ENCODE measurements at places on chromosomes 12 and 14.

DNA sequence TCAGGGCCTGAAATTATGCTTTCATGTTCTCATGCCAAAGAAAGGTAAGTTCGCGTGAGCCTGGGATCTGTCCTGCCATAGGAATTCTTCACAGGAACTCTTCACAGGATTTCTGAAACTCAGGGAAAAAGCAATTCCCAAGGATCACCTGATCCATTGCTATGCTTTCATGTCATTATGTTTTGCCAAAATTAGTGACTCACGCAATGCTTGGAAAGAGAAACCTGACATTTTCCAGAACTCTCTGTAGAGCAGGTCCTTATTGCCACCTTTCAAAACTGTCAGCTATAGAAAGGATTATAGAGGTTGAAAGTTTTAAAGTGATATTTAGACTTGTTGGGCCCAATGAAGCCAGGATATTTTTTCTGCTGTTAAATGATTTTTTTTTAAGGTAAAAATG is 6.3 kb upstream of the KCNJ8 start:
- no peak for DNase-seq

DNA sequence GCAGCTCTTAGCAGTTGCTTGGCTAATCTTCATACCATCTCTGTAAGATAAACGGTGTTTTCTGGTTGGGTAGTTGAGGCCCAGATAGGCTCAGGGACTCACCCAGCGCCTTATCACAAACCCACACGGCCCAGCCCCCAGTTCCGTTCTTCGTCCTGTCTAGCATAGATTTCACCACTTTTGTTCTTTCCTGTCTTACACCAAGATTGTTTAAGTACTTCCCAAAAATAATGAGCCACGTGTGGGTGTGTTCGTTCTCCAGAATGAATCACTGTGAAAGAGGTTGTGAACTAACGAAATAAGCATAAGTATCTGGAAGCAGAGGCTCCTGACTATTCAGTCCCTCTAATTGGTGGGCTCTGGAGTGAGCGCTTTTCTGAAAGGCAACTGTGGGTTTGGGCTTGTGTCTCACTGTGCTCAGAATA is 21.4 kb downstream of the ACVR1B start:
- DNase-seq = peak; percentile 50

- DNase-seq = no peak
Observed at GRCh38 chr12:113852695-113853490, 113.2 kb downstream of the RBM19 start.

DNA sequence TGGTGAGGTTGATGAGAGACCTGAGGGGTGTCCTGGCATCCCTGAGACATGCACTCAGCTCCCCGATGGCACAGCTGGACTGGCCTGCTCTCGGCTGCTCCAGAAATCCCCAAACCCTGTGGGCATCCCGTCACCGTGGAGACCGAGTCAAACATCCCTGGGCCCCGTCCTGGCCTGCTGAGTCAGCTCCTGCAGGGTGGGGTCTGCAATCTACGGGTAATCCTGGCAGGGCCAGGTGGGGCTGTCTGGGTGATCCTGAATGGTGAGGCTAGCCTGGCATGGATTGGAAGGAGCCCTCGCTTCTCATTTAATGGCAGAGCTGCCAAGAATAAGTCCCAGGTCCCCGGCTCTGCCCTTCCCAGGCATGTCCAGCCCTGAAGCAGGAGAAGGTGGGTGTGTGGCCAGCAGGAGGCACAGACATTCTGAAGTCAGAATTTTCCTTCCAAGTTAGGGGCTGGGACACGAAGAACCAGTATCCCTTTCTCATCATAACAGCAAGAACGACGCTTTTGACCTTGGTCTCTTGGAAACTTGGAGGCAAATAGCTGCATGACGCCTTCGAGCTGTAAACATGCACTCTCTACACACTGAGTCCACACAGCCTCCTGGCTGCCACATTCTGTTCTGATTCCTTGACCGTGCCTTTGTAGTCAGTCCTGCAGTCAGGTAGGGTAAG is 17.7 kb upstream of the SERPINA4 start:
- peak; percentile 25 for DNase-seq

DNA sequence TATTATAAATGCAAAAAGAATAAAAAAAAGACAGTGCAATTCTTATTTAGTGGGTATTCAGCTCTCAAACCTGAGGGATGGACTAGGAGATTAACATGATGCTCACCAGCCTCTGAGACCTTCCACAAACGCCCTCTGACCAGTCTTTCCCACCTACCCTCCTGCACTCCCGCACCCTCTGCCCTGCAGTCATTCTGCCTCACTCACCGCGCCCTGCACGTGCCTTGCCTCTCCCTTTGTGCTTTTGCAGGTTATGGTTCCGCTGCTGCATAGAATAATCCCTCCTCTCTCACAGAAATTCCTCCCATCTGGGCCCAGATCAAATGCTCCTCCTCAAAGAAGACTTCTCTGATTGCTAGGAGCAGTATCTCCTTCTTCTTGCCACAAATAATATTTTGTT is 28.5 kb upstream of the TMCC3 start:
- no peak for DNase-seq

DNA sequence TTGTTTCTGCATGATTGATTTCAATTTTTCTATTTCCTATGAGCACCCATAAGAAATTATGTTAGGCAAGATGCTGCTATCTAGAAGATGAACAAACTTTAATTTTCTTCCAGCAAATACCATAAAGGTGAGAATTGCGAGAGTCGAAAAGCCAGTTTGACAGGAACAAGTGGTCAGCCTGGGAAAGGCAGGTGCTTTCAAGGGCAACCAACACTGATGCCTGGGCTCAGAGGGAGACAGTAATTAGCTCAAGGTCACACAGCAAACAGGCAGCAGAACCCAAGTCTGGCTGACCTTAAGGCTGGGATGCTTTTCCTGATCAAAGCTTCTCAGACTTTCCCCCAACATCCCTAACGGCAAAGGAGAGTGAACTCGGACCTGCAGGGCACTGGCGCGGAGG is 6.8 kb upstream of the OTUB2 start:
- no peak for DNase-seq

DNA sequence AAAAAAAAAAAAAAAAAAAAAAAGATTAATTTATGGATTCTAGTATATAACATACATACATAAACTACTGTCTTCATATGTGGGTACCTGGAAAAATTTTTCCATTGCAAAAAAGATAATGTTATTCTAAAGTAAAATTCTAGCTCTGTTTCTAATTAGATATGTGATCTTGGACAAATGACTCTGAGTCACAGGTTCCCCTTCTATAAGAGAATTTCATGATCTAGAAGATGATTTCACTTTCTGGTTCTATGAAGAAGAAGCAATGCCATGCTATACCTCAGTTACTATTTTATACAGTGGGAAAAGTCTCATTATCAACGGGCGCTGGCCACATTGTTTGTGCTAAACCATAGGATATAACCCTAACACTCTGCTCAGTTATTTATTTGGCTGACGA is 351.3 kb downstream of the ZFP36L1 start:
- DNase-seq = no peak

GRCh38 chr14:79037593-79037992 is 867.4 kb downstream of the NRXN3 start:
- no peak for DNase-seq

- DNase-seq = peak; percentile 94
Observed at GRCh38 chr12:12819752-12820311, 6.7 kb downstream of the DDX47 start.

GRCh38 chr14:99531251-99532096 is 50.3 kb downstream of the CCNK start:
- DNase-seq = peak; percentile 89

DNA sequence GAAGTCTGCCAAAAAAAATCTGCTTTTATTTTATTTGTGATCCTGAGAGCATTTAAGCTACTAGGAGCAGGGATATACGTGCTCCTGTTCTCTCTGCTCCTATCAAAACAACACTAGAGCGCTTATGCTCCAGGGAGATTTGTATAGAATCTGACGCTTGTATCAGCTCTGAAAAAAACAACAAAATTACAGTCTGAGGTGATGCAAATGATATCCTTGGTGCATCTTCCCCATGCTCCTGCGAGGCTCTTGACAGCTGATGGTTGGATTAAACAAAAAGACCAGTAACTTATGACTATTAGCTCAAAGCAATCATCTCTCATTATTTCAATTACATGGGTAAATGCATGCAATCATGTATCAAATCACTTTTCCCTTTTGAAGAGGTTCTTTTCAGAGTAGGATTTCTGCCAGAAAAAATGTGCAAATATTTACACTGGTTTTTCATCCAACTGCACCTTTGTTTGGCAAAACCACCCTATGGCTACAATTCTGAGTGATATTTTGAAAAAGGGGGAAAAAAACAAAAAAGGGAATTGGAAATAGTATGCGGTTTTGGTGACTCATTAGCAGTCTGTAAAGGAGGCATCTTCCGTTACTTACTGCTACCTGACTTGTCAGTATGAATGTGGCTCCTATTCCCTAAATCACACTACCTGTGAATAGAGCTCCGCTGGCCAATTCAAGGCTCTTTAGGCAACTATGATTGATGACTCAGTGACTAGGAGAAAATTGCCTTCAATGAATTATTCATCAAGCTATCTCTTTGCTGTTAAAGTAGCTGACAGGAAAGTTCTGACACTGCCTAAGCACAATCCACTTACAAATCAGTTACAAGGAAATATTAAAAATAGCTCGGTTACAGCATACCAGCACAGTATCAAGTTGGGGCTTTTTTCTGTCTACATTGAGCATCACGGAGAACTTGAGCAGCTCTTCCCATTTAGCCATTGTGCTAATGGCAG is 450.0 kb downstream of the FOXG1 start:
- no peak for DNase-seq

DNA sequence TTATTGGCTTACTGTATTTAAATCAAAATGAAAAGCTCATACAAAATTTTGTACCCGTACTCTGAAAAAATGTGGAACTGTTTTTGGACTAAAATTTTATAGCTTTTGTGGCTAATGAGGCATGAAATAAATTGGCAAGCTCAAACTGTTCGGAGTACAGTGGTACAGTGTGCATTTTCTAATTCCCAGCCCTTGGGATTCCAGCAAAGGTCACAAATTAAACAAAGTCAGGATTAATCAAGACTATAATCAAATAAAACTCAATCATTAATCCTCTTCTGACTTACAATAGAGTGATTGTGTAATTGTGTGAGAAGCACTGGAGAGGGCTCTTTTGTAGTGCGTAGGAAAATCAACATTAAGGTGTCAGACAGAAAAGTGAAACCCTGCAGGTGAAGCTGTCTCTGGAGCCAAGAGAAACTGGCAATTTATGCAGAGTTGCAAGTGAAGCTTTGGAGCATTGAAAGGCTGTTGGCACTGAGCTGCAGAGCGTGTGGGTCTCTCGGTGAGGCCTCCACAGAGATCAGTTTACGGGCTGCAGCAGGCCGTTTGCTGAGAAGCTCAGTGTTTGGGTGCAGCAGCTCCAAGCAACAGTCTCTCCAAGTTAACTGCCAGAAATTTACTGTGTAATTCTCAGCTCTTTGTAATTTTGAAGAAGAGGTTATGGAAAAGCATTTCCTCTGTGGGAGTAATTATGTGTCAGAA is 275.9 kb downstream of the FBXL14 start:
- peak; percentile 67 for DNase-seq

- no peak for DNase-seq
Observed at GRCh38 chr14:100806386-100806785, 19.5 kb upstream of the MEG3 start.

GRCh38 chr14:89292579-89293313 is 124.3 kb downstream of the FOXN3 start:
- no peak for DNase-seq

DNA sequence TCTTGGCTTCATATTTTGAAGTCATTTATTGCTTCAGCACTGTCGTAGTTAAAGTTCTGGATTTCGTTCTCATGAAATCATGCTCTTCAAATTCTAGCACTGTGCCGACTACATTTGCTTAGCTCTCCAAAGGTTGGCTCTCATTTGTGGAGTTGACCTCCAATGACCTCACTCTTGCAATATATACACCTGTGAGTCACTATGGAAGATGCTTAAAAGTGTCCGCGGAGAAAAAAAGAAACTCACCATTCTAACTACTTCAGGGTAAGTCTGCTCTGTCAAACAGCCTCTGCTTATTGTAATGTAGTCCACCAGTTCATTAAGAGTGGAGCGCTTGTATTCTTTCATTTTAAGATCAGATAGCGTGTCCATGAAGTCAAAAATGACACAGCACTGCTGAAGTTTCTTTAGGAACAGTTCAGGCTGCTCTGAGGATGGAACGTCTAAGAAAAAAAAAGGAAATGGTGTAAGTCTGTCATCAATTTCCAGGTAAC is 89.7 kb downstream of the PPP2R5E start:
- DNase-seq = no peak

DNA sequence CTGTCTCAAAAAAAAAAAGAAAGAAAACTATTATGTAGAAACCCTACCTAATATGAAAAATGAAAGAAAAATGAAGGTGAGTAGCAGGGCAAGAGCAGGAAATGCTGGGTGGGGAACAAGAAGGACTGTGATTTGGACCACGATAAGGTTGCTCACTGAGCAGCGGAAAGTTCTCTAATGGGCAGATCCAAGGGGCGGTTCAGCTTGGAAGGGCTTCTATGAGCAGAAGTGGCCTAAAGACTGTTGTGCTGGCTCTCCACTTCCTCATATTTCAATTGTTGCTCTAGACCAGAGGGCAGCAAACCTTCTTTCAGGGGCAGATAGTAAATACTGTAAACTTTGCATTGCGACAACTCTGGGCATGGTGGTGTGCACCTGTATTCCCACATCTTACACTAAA is 16.3 kb upstream of the NFYB start:
- DNase-seq = no peak

GRCh38 chr12:39010406-39010805 is 105.0 kb upstream of the CPNE8 start:
- no peak for DNase-seq

DNA sequence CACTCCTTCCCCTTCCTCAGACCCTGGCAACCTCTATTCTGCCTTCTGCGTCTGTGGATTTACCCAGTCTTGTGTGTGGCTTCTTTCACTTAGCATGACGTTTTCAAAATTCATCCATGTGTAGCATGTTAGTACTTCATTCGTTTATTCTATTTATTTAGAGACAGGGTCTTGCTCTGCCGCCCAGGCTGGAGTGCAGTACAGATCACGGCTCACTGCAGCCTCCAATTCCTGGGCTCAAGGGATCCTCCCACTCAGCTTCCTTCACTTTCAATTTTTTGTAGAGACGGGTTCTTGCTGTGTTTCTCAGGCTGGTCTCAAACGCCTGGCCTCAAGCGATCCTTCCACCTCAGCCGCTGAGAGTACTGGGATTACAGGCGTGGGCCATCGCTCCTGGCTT is 37.0 kb downstream of the B4GALNT3 start:
- no peak for DNase-seq

- no peak for DNase-seq
Observed at GRCh38 chr12:94429191-94429590, 30.5 kb downstream of the CEP83 start.

- DNase-seq = no peak
Observed at GRCh38 chr12:62915204-62915529, 19.8 kb downstream of the PPM1H start.

- no peak for DNase-seq
Observed at GRCh38 chr12:75631831-75632230, 120.4 kb upstream of the KRR1 start.

DNA sequence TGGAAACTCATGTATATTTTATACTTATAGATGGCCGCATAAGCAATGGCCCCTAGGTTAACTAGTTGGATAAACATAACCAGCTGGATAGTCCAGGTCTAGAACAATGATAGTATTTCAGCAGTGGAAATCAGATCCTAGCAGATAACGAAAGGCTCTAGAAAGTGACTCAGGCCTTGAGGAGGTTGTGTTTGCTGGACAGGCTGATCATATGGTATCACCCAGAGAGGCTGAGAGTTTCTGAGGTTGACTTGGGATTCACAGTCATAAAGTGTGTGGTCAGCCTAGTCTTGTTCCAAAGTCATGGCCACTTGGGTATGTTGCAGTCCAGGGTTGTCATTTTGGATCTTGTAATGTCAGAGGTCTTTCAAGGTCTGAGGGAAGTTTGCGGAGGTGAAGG is 16.8 kb downstream of the FLVCR2 start:
- DNase-seq = no peak

Data from astrocyte of the spinal cord (primary cell).